ENCODE measurements at places on chromosomes 16 and 17.

DNA sequence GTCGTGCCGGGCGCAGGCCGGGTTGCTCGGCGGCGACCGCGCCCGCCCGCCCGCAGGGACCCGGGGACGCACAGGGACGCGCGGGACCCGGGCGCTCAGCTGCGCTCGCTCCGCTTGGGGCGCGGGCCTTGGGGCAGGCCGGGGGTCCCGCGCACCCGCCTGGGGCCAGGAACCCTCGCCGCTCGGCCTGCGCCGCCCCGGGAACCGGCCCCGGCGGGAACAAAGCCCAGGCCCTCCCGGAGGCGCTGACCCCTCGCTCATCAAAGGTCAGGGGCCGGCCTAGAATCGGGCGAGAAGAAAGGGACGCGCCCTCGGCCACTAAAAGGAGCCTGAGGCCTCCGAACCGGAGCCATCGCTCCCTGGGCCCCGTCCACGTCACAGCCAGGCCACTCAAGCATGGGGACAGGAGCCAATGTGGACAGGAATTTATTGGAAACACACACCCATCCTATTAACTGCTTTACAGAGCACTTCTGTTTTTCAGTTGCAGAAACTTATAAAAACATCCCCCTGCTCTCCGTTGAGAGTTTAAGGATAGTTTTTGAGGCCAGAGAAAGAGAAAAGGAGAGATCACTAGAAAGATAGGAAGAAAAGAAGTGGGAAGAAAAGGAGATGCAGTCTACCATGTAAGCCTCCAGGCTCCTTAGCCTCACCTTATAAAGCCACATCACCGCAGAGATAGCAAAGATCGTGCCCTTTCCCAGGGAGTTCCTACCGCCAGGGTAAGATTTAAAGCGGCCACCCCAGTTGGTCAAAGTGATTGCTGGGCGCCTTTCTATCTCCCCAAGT is 558 bp upstream of the ZFHX3 start:
- DNase-seq = no peak

GRCh38 chr17:50310455-50311111 is 35.3 kb upstream of the XYLT2 start:
- DNase-seq = no peak

DNA sequence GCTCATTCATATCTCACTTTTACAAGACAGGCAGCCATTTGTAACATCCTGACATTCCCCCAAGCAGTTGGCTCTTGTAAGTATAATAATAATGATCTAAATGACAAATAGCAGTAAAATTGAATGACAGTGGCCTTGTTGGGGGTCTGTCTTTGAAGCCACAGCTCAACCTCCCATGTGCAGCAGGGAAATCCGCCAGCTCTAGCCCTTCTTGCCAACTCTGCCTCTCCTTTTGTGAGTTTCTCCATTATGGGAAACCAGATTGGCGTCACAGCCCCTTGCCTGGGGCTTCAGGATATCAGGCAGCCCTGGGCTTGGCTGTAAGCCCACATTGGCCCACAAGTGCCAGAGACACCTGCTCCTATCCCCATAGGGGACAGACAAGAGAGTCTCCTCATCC is 70.4 kb upstream of the CACNG5 start:
- DNase-seq = no peak

GRCh38 chr17:73827627-73828291 is 183.5 kb upstream of the SDK2 start:
- no peak for DNase-seq
